ENCODE measurements at places on chromosomes 1 and 21. TPM values are rescaled to one million over a fixed set of nuclear protein-coding genes. Genes with fewer than 3 reads are reported as not detected.

- H3K36me3 ChIP-seq, result no peaks in the 10 kb centered on the region
- DNase-seq, result no peak
- no peaks in the 10 kb centered on the region for H3K27me3 ChIP-seq
- H3K4me1 ChIP-seq, result no peaks in the 10 kb centered on the region
- no peak overlapping the region for H3K27ac ChIP-seq
Observed at GRCh38 chr1:2935184-2935583, 86.1 kb upstream of the ACTRT2 start.

DNA sequence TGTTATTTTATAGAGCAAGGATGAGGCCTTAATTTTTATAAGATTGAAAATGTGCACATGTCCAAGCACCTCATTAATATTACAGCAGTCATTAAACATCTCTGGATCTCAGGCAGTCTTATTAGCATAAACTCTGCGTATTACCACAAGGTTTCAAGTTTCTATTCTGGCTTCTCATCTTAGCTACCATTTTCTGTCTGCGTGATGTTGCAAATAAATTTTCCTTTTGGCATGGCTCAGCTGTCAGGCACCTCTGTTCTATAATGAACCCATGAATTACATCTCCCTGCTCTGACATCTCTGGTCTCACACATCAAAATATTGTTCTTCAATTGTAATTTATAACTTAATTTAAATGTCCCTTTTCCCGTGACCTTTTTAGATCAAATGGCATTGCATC is 156.5 kb downstream of the SLC45A1 start:
- no peak overlapping the region for H3K27ac ChIP-seq
- no peaks in the 10 kb centered on the region for H3K36me3 ChIP-seq
- H3K4me3 ChIP-seq, result no peak overlapping the region

DNA sequence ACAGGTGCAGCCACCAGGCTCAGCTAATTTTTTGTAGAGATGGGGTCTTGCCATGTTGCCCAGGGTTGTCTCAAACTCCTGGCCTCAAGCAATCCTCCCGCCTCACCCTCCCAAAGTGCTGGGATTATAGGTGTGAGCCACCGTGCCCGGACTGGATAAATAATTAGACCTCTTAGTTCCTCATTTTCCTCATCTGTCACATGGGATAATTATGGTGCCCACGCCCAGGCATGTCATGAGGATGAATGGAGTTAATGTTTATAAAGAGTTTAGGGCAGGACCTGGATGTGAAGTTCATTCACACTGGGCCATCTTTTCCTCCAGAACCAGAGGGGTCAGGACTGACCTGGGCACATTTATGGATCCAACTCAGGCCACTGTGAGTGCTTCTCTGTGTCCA is 23.7 kb downstream of the PADI3 start:
- peaks cover 40% of the 10 kb centered on the region for H3K27me3 ChIP-seq
- no peak overlapping the region for H3K27ac ChIP-seq
- H3K36me3 ChIP-seq, result no peaks in the 10 kb centered on the region
- H3K4me3 ChIP-seq, result no peak overlapping the region
- H3K4me1 ChIP-seq, result peaks cover 18% of the 10 kb centered on the region

DNA sequence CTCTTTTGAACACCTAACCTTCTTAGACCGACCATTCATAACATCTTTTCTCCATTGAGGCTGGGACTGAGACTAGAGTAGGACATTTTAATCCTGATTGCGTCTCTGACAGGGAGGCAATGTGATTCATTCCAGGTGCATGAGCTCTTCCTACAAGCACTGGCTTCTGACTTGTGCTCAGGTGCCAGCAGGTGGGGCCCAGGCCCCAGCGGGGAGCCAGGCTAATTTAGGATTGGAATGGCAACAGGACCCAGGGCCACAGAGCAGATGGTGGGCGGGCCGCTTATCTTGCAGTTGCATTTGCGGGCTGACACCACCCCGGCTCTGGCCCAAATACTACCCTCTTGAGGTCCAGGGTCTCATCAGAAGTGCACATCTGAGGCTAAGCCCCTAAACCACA is 4.1 kb downstream of the GPA33 start:
- H3K36me3 ChIP-seq, result no peaks in the 10 kb centered on the region
- no peaks in the 10 kb centered on the region for H3K4me1 ChIP-seq
- no peak overlapping the region for H3K4me3 ChIP-seq
- H3K27me3 ChIP-seq, result no peaks in the 10 kb centered on the region
- H3K27ac ChIP-seq, result no peak overlapping the region

DNA sequence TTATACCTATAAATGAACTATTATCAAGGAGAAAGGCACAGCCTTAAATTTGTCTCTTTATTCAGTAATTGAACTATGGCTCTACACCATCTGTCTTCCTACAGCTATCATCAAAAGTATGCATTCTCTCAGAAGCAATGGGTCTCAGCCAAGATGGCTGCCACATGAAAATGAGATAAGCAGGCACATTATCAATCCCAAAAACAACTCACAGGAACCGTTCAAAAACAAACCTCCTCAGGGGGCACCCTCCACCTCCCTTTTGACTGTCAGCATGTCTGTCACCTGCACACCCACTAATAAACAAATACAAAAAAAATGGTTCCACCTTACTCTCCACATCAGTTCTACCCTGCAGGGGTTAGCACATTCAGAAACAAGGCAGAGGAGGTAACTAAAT is 23.6 kb downstream of the KIAA0319L start:
- peaks cover 44% of the 10 kb centered on the region for H3K36me3 ChIP-seq
- DNase-seq, result no peak
- H3K4me1 ChIP-seq, result peaks cover 22% of the 10 kb centered on the region
- no peak overlapping the region for H3K27ac ChIP-seq
- no peak overlapping the region for H3K4me3 ChIP-seq

DNA sequence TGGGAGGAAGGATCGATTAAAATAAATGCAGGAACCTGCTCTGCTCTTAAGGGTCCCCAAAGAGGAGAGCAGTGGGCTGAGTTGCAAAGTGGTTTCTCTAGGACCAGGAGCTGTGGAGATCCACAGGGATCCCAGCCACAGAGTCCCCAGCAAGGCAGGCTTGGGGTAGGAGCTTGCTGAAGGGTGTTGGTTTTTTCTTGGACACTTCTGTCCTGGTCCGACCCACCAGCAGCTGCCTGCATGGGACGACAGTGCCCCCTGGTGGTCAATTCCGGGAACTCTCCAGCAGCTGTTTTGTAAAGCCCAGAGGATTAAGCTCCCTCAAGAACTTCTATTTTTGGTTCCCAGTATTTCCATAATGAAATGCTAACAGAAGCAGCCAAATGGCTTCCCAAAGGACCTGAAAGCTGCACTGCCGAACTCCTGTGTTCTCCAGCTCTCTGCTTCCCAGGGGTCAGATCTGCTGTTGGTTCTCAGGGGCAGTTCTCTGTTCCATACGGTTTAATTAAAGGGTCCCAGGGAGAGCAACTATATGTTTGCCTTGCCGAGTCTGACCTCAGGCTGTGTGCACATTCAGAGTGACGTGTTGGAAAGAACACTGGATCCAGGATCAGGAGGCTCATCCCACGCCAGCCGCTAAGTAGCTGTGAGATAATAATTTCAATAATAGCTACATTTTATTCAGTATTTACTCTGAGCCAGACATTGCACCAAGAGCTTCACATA is 23.2 kb downstream of the NENF start:
- H3K36me3 ChIP-seq, result no peaks in the 10 kb centered on the region
- H3K27me3 ChIP-seq, result no peaks in the 10 kb centered on the region
- H3K4me3 ChIP-seq, result no peak overlapping the region

DNA sequence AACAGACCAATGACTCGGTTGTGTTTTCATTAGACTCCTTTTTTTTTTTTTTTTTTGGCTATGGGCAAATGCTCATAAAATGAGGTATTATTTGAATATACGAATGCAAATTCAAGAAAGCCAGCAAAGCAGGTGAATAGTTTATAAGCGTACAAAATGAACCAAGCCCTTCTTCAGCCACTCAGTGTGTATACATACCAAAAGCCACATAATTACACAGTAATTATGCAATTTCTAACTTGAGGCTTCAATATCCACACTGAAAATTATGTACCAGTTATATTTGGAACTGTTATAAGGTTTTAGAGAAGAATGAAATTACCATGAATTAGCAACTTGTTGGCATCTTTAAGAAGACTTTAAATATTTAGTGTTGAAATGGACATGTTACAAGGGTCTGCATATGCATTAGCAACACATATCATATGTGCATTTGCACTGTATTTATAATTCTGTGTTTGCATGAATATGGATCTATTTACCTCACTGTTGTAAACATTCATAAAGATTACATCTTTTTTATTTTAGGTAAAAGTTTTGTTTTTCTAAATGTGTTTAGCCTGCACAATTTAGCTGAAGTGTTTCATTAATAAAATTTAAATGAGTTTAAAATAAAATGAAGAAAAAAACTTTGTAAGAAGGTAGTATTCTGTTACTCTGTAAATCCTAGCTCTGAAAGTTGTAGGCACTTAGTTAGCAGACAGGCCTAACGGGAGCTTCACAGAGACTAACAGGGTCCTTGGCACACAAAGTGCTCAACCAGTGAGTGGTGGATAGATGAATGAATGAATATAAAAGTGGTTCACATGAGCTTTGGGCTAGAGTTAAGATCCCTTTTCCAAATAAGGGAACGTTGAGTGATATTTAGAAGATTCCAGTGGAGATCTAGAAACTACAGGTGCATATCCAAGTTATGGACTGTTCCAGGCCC is 241.0 kb upstream of the NFIA start:
- no peak overlapping the region for H3K27ac ChIP-seq
- no peak for DNase-seq
- H3K4me1 ChIP-seq, result no peaks in the 10 kb centered on the region
- no peaks in the 10 kb centered on the region for H3K36me3 ChIP-seq
- no peak overlapping the region for H3K4me3 ChIP-seq

DNA sequence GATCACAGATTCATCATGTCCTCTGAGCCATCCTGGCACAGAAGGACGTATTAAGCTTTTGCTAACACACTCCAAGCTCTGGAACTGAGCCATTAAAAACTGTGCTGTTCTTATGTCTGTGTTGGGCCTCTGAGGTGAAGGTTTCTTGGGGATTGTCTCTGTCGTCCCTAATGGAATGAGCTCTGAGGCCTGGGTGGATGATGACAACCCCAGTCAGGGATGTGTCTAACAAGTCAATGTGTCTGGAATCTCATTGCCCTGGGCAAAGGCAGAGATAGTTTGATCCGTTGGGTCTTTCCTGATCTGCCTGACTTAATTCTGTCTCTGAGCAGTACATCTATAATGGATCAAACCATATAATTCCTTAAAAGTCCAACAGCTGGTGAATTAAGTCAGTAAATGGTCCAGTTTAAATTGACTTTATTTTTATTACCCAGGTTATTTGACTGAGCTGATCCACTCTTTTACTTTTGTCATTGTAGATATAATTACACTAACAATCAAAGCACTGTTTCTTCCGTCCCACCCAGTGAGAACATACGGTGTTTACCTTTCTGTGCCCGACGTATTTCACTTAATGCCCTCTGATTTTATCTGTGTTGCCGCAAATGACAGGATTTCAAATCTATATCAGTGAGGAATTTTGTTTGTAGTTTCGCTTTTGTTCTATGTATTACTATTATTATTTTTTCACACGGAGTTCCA is 38.8 kb upstream of the OR2B11 start:
- no peaks in the 10 kb centered on the region for H3K36me3 ChIP-seq
- no peaks in the 10 kb centered on the region for H3K27me3 ChIP-seq
- H3K27ac ChIP-seq, result no peak overlapping the region
- no peaks in the 10 kb centered on the region for H3K4me1 ChIP-seq
- no peak overlapping the region for H3K4me3 ChIP-seq

- no peak overlapping the region for H3K4me3 ChIP-seq
- H3K36me3 ChIP-seq, result no peaks in the 10 kb centered on the region
- H3K4me1 ChIP-seq, result peaks cover 46% of the 10 kb centered on the region
- no peak for DNase-seq
- peak overlapping the region; percentile 12 for H3K27ac ChIP-seq
- no peaks in the 10 kb centered on the region for H3K27me3 ChIP-seq
Observed at GRCh38 chr1:161382214-161383019, 14.7 kb upstream of the CFAP126 start.

GRCh38 chr1:10939654-10940450 is 72.6 kb upstream of the TARDBP start:
- peak overlapping the region; percentile 11 for H3K4me3 ChIP-seq
- peaks cover 7% of the 10 kb centered on the region for H3K4me1 ChIP-seq
- no peaks in the 10 kb centered on the region for H3K27me3 ChIP-seq
- DNase-seq, result no peak
- H3K27ac ChIP-seq, result no peak overlapping the region

DNA sequence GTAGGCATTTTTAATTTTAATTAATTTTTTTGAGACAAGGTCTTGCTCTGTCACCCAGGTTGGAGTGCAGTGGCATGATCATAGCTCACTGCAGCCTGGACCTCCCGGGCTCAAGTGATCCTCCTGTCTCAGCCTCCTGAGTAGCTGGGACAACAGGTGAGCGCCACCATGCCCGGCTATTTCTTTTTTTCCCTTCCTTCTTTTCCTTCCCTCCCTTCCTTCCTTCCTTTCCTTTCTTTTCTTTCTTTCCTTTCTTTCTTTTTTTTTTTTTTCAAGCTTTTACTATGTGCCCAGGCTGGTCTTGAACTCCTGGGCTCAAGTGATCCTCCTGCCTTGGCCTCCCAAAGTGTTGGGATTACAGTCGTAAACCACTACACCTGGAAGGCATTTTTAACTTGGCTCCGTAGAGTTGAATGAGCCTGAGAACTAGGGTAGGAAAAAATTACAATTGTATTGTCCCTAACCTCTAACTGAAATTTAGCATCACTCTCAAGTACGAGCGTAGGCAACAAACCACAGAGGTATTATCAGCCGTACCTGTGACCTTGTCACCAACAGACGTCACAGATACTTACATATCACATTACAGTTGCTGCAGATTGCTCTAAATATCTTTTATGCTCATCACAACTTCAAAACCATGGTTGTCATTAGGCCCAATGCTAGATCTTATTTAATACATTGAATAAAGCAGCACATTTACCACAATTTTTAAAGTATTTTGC is 8.0 kb downstream of the RUNX3 start:
- H3K4me3 ChIP-seq, result no peak overlapping the region
- no peak for DNase-seq
- peaks cover 7% of the 10 kb centered on the region for H3K27me3 ChIP-seq
- H3K27ac ChIP-seq, result no peak overlapping the region
- peaks cover 12% of the 10 kb centered on the region for H3K4me1 ChIP-seq

ZBTB17 gene
- total RNA-seq, result 19.1 TPM

EPHA10 gene
- total RNA-seq, result 0.49 TPM

IVL gene
- 155 TPM for total RNA-seq

S100A7 gene
- total RNA-seq, result 8.8 TPM

TNFRSF4 gene
- total RNA-seq, result 0.57 TPM

ELOA gene
- total RNA-seq, result 37.8 TPM

NES gene
- 8.0 TPM for total RNA-seq

CRYZ gene
- 22.3 TPM for total RNA-seq

All from esophagus squamous epithelium (tissue), 5 donors.